ENCODE measurements at places on chromosomes 5 and 9.

- no peak for DNase-seq
These were observed 23.4 kb downstream of the WNT8A start for GRCh38 chr5:138107213-138107612.

DNA sequence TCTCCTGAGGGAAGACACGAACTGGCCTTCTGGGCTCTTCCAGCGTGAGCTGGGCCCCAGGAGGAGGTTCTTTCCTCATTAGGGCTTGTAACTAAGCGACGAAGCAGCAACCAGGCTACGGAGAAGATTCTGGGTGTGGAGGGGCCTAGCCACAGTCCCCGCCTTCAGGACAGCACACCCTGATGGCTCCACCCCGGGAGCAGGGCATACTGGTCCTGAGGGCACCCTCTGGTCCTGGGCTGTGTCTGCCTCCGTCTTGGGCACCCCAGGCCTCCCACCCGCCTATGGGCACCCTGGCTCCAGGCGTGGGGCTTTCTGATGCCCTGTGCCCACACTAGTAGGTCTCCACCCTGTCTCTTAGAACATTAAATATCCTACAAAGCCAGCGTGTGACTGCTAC lies 136.4 kb downstream of the OLFM1 start:
- DNase-seq, result no peak

GRCh38 chr9:21836437-21837161 lies 34.2 kb downstream of the MTAP start:
- peak; percentile 99 for DNase-seq

DNA sequence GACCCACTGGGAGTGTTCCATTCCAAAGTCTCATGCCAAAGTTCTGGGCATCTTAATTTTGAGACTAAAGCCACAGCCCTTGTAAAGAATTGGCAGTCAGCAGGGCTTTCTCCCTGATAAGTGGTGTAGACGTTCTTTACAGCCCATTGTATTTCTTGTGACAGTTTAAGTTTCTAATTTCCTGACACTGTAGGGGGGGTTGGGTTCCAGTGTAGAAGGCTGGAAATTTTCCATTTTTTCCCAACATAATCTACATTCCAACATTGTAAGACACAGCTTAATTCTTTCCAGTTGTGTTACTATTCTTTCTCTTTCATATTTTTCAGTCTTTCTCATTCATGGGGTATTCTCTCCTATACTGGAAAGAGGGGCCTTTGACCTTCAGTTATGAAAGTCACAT lies 121.1 kb downstream of the FBXL7 start:
- DNase-seq, result no peak

All from kidney tubule cell (primary cell).